CD4-positive, CD25-positive, alpha-beta regulatory T cell (primary cell): ENCODE measurements at places on chromosomes 1 and 21. TPM values are rescaled to one million over a fixed set of nuclear protein-coding genes. Genes with fewer than 3 reads are reported as not detected.

IFI44L gene
- 19.1 TPM for total RNA-seq

CD84 gene
- total RNA-seq, result 135 TPM

ARHGEF10L gene
- total RNA-seq, result not detected

FCRL2 gene
- total RNA-seq, result 0.17 TPM

KRTAP19-1 gene
- total RNA-seq, result not detected

FAM72C gene
- not detected for total RNA-seq

BLZF1 gene
- total RNA-seq, result 22.9 TPM

KDF1 gene
- total RNA-seq, result 0.54 TPM

PMVK gene
- total RNA-seq, result 19.1 TPM

HDGF gene
- 87.6 TPM for total RNA-seq

ESRRG gene
- not detected for total RNA-seq

TRAF3IP3 gene
- 470 TPM for total RNA-seq

SH2D1B gene
- not detected for total RNA-seq

CLCA1 gene
- total RNA-seq, result not detected

FCGR2B gene
- 1.2 TPM for total RNA-seq

MAEL gene
- total RNA-seq, result not detected

CYP2J2 gene
- total RNA-seq, result not detected

KIRREL1 gene
- not detected for total RNA-seq

PINK1 gene
- total RNA-seq, result 15.4 TPM

BCAN gene
- total RNA-seq, result not detected

LPGAT1 gene
- total RNA-seq, result 24.1 TPM

GPR61 gene
- total RNA-seq, result 0.20 TPM

RAB3B gene
- not detected for total RNA-seq

OR2T33 gene
- total RNA-seq, result not detected

C1orf105 gene
- not detected for total RNA-seq
